Dermis blood vessel endothelial cell (primary cell): ENCODE measurements at places on chromosomes 2 and 18. TPM values are rescaled to one million over a fixed set of nuclear protein-coding genes. Genes with fewer than 3 reads are reported as not detected.

SCYGR4 gene
- total RNA-seq = not detected in 2 replicates

MRO gene
- under 0.01 TPM in 1 of 2 replicates, not detected in the other for total RNA-seq

MEP1B gene
- total RNA-seq = not detected in 2 replicates

SP140 gene
- 0.09 TPM in 1 of 2 replicates, not detected in the other for total RNA-seq

MFSD6 gene
- 9.9 and 10.2 TPM in 2 replicates for total RNA-seq

GATA6 gene
- 0.51 and 0.98 TPM in 2 replicates for total RNA-seq
